ENCODE measurements at places on chromosomes 1 and 21. TPM values are rescaled to one million over a fixed set of nuclear protein-coding genes. Genes with fewer than 3 reads are reported as not detected.

The NBPF20 gene
- total RNA-seq: 0.57 TPM

The VAV3 gene
- 1.7 TPM for total RNA-seq

The CD160 gene
- not detected for total RNA-seq

The MIXL1 gene
- not detected for total RNA-seq

The EDN2 gene
- not detected for total RNA-seq

The SMPDL3B gene
- not detected for total RNA-seq

The PLA2G2F gene
- total RNA-seq: not detected

The AVPR1B gene
- total RNA-seq: not detected

The ATG4C gene
- 9.4 TPM for total RNA-seq

The DDR2 gene
- total RNA-seq: 34.4 TPM

The CDK18 gene
- 180 TPM for total RNA-seq

The GJC2 gene
- total RNA-seq: 1.6 TPM

The PTGFRN gene
- total RNA-seq: 119 TPM

The MYBPH gene
- total RNA-seq: not detected

The PTP4A2 gene
- total RNA-seq: 249 TPM

The SLC6A17 gene
- not detected for total RNA-seq

The CLDN14 gene
- total RNA-seq: not detected

The BRINP3 gene
- total RNA-seq: not detected

The CD1B gene
- not detected for total RNA-seq

The MYOC gene
- 5.3 TPM for total RNA-seq

The PGBD5 gene
- total RNA-seq: 15.5 TPM

The PALMD gene
- 122 TPM for total RNA-seq

The MMP23B gene
- 36.2 TPM for total RNA-seq

The ANKRD45 gene
- 0.16 TPM for total RNA-seq

The FBLIM1 gene
- total RNA-seq: 97.6 TPM

The SPATA46 gene
- total RNA-seq: not detected

The FNDC10 gene
- total RNA-seq: 3.0 TPM

The OR2L13 gene
- total RNA-seq: not detected

The PGD gene
- total RNA-seq: 42.1 TPM

The THBS3 gene
- total RNA-seq: 5.7 TPM

The S100A2 gene
- total RNA-seq: 2.3 TPM

The SYT6 gene
- not detected for total RNA-seq

The SPRR4 gene
- not detected for total RNA-seq

The NUF2 gene
- 0.89 TPM for total RNA-seq

The CXADR gene
- 25.5 TPM for total RNA-seq

The GUCA2B gene
- total RNA-seq: not detected

The CELA3B gene
- total RNA-seq: not detected

The ZNF695 gene
- not detected for total RNA-seq

The CYP4Z1 gene
- total RNA-seq: 0.97 TPM

The RAB25 gene
- not detected for total RNA-seq

The KRTAP8-1 gene
- total RNA-seq: not detected

The OR6N1 gene
- total RNA-seq: not detected

The ERICH3 gene
- not detected for total RNA-seq

The FAM3B gene
- total RNA-seq: not detected

The PLA2G2C gene
- not detected for total RNA-seq

The MCOLN3 gene
- 1.2 TPM for total RNA-seq

The AMY1C gene
- not detected for total RNA-seq

The COP1 gene
- total RNA-seq: 23.4 TPM

The RHCE gene
- 1.7 TPM for total RNA-seq

The LCE2C gene
- not detected for total RNA-seq

The DEPDC1 gene
- 0.43 TPM for total RNA-seq

The ALPL gene
- 11.0 TPM for total RNA-seq

The CNR2 gene
- total RNA-seq: not detected

The LCE1D gene
- not detected for total RNA-seq

The ADAMTSL4 gene
- 80.3 TPM for total RNA-seq

The MTX1 gene
- total RNA-seq: 16.5 TPM

The OR10J1 gene
- total RNA-seq: not detected

The CADM3 gene
- total RNA-seq: 6.4 TPM

Measured in Right ventricle myocardium inferior (tissue), 1 donor.